Neuronal stem cell (in vitro differentiated cells): ENCODE measurements at places on chromosomes 16 and 17.

GRCh38 chr17:72705905-72706395 lies 386.5 kb downstream of the SLC39A11 start:
- H3K36me3 ChIP-seq = no peaks in the 10 kb centered on the region
- H3K27ac ChIP-seq = no peak overlapping the region
- peaks cover 6% of the 10 kb centered on the region for H3K4me1 ChIP-seq
- no peak for DNase-seq
- H3K27me3 ChIP-seq = no peaks in the 10 kb centered on the region

GRCh38 chr17:77096570-77097214 lies 44.1 kb upstream of the SEC14L1 start:
- no peak overlapping the region for H3K27ac ChIP-seq
- H3K27me3 ChIP-seq = no peaks in the 10 kb centered on the region
- no peak overlapping the region for H3K4me3 ChIP-seq
- peaks cover 8% of the 10 kb centered on the region for H3K4me1 ChIP-seq
- DNase-seq = no peak
- H3K36me3 ChIP-seq = peaks cover 28% of the 10 kb centered on the region

GRCh38 chr17:5702951-5703510 lies 118.7 kb upstream of the NLRP1 start:
- peaks cover 31% of the 10 kb centered on the region for H3K4me1 ChIP-seq
- no peak overlapping the region for H3K27ac ChIP-seq
- no peak overlapping the region for H3K4me3 ChIP-seq
- peaks cover 4% of the 10 kb centered on the region for H3K27me3 ChIP-seq
- DNase-seq = no peak

DNA sequence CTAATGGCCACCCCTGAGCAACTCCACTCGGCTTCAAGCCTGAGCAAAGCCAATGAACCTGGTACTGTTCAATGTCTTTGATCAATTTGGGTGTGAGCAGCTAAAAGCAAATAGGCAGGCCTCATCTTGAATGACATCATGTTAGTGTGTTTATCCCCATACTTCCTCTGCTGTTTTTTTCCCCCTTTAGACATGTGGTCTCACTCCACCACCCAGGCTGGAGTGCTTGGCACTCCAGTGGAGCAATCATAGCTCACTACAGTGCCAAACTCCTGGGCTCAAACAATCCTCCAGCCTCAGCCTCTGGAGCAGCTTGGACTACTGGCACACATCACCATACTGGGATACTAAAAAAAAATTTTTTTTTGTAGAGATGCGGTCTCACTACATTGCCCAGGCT lies 75.4 kb downstream of the ARHGAP17 start:
- no peak overlapping the region for H3K27ac ChIP-seq
- DNase-seq = no peak
- H3K4me3 ChIP-seq = no peak overlapping the region
- no peaks in the 10 kb centered on the region for H3K4me1 ChIP-seq
- no peaks in the 10 kb centered on the region for H3K27me3 ChIP-seq

GRCh38 chr16:49632795-49633184 lies 223.1 kb downstream of the ZNF423 start:
- H3K4me1 ChIP-seq = peaks cover 3% of the 10 kb centered on the region
- H3K27me3 ChIP-seq = no peaks in the 10 kb centered on the region
- peaks cover 84% of the 10 kb centered on the region for H3K36me3 ChIP-seq
- no peak for DNase-seq
- H3K27ac ChIP-seq = no peak overlapping the region

DNA sequence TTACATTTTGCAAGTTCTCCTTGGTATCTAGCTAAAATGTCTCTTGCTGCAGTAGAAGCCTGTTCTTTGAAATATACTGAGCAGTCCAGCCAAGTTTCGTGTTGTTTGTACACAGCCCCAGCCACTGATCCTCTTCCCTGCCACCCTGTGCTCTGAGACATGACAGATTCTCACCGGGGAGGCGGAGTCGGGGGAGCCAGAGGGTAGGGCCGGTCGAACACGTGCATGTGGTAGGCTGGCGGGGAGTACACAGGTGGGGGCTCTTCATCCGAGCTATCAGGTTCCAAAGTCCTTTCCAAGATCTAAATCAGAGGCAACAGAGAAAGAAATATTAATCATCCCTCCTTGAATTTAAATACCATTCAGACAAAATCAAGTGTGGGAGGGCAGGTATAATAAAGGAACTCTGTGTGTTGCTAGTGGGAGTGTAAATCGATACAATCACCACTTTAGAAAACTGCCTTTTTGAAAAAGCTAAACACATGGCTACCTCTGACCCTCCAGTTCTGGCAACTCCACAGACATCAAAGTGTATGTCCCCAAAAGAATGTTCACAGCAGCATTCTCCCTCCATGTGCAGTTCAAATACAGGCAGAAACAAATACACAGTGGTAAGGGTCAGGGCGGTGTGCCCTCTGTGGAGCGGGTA lies 29.7 kb upstream of the MRPS23 start:
- peaks cover 84% of the 10 kb centered on the region for H3K36me3 ChIP-seq
- no peak overlapping the region for H3K4me3 ChIP-seq
- no peaks in the 10 kb centered on the region for H3K27me3 ChIP-seq
- DNase-seq = no peak
- H3K4me1 ChIP-seq = peaks cover 26% of the 10 kb centered on the region

DNA sequence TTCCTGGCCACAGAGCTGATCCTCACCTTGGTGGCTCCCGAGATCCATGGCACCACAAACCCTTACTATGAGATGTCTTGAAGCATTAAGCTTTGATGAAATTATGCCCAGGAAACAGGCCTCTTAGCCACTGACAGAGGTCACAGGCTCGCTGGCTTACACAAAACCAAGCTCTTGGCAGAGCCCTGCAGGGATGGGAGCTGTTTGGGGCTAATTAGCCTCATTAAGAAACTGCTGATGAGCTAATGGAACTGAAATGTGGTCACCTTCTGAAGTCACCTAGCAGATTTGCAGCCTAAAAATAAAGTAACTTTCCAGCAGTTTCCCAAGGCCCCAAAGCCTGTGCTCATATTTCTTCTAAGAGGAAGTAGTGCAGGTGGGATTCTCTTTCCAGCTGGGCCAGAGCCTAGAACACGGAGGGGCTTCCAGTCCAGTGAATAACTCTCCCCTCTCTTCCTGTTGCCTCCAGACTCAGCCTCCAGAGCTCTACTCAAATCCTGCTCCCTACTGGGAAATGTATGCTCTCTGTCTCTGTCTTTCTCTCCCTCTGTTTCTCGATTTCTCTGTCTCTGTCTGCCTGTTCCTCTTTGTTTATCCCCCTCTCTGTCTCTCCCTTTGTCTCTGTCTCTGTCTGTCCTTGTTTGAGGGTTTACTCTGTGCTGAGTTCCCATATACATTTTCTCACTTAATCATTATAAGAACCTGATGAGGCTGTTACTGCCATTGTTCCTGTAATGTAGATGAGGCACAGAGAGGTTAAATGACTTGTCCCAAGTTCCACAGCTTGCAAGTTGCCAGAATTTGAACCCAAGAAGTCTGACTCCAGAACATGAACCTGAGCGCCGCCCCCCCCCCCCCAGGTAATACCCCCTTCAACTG lies 338.9 kb downstream of the CA10 start:
- H3K4me3 ChIP-seq = no peak overlapping the region
- no peaks in the 10 kb centered on the region for H3K36me3 ChIP-seq
- H3K27ac ChIP-seq = no peak overlapping the region
- no peaks in the 10 kb centered on the region for H3K4me1 ChIP-seq
- DNase-seq = no peak

GRCh38 chr16:49486400-49486799 lies 112.8 kb downstream of the C16orf78 start:
- H3K36me3 ChIP-seq = peaks cover 3% of the 10 kb centered on the region
- no peak for DNase-seq
- no peak overlapping the region for H3K27ac ChIP-seq
- peaks cover 3% of the 10 kb centered on the region for H3K4me1 ChIP-seq

DNA sequence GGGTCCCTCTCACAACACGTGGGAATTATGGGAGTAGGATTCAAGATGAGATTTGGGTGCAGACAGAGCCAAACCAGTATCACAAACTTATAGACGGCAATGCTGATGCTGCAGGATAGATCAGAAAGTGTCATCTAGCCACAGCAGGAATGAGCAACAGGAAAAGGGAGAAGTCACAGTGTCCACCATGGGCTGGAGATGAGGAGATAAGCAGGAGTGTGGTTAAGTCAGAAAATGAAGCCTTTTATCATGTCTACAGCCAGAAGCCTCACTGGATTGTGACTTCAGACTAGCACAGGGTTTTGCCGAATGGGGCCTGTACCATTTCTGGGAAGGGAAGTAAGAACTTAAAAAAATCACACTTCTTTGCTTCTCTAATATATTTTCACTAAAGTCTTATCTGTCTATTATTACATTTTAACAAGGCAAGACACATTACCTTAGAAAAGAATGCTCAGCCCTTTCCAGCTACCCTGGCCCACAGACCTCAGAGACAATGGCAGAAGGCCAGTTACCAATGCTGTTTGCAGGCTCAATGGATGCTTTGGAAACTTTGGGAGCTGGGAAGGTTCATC lies 490.2 kb upstream of the SALL1 start:
- H3K27me3 ChIP-seq = no peaks in the 10 kb centered on the region
- no peak overlapping the region for H3K4me3 ChIP-seq
- no peak for DNase-seq

- no peaks in the 10 kb centered on the region for H3K4me1 ChIP-seq
- no peak overlapping the region for H3K4me3 ChIP-seq
- DNase-seq = no peak
- H3K36me3 ChIP-seq = peaks cover 28% of the 10 kb centered on the region
- H3K27ac ChIP-seq = no peak overlapping the region
These were observed 13.8 kb downstream of the USP22 start for GRCh38 chr17:21029036-21029435.

DNA sequence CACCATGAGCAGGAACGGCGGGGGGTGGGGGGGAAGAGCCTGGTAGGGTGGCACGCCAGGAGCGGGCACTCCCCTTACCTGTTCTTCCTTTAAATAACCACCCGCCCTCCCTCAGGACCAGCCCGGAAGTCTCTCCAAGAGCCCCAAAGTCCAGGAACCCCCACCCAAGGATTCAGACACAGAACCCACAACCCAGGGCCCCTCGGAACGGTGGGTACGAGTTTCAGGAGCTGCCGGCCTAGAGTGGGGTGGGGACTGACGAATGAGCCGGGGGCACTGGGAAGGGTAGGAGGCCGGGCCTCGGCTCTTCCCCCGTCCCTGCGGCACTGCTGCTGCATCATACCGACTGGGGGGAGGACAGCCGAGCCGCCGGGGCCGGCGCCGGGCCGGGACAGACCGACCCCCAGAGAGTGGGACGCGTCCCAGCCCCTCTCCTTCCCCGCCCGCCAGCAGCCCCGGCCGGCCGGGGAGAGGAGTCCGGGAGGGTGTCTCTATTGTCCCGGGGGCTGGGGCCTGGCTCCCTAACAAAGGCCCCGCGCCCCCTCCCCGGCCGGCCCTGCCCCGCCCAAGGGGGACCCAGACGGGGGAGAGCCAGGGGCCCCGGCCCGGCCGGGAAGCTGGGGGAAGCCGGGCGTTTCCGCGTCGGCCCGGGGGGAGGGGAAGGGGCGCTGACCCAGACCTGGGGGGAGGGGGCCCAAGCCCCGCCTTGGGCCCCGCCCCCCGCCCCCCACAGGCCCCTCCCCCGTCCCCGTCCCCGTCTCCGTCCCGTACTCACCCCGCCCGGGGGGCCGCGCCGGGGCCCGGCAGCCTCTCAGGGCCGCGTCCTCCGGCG lies 747 bp downstream of the ATXN7L3 start:
- peak; percentile 65 for DNase-seq
- peak overlapping the region; percentile 87 for H3K4me3 ChIP-seq
- no peaks in the 10 kb centered on the region for H3K27me3 ChIP-seq
- H3K4me1 ChIP-seq = peaks cover 13% of the 10 kb centered on the region
- H3K27ac ChIP-seq = peak overlapping the region; percentile 98

- H3K27ac ChIP-seq = no peak overlapping the region
- H3K4me1 ChIP-seq = no peaks in the 10 kb centered on the region
- H3K27me3 ChIP-seq = peaks cover 4% of the 10 kb centered on the region
- no peak overlapping the region for H3K4me3 ChIP-seq
- no peaks in the 10 kb centered on the region for H3K36me3 ChIP-seq
These were observed 73.4 kb downstream of the WSB1 start for GRCh38 chr17:27367121-27367981.

- H3K27ac ChIP-seq = no peak overlapping the region
- H3K4me1 ChIP-seq = peaks cover 3% of the 10 kb centered on the region
- H3K27me3 ChIP-seq = no peaks in the 10 kb centered on the region
- DNase-seq = no peak
- no peaks in the 10 kb centered on the region for H3K36me3 ChIP-seq
These were observed 74.1 kb downstream of the SOCS1 start for GRCh38 chr16:11181899-11182279.

- peak overlapping the region; percentile 94 for H3K27ac ChIP-seq
- H3K36me3 ChIP-seq = peaks cover 70% of the 10 kb centered on the region
- H3K27me3 ChIP-seq = no peaks in the 10 kb centered on the region
- H3K4me3 ChIP-seq = peak overlapping the region; percentile 86
- peaks cover 10% of the 10 kb centered on the region for H3K4me1 ChIP-seq
These were observed 1.4 kb upstream of the CD2BP2 start for GRCh38 chr16:30356401-30357084.

- no peaks in the 10 kb centered on the region for H3K27me3 ChIP-seq
- H3K36me3 ChIP-seq = peaks cover 3% of the 10 kb centered on the region
- peaks cover 31% of the 10 kb centered on the region for H3K4me1 ChIP-seq
These were observed 129.5 kb downstream of the ANKRD11 start for GRCh38 chr16:89360760-89361435.

GRCh38 chr17:63189082-63189481 lies 223.0 kb downstream of the TANC2 start:
- H3K4me1 ChIP-seq = no peaks in the 10 kb centered on the region
- DNase-seq = no peak
- no peak overlapping the region for H3K4me3 ChIP-seq

- H3K27me3 ChIP-seq = no peaks in the 10 kb centered on the region
- H3K36me3 ChIP-seq = peaks cover 21% of the 10 kb centered on the region
- no peak for DNase-seq
- H3K4me3 ChIP-seq = peak overlapping the region; percentile 89
- H3K4me1 ChIP-seq = peaks cover 9% of the 10 kb centered on the region
These were observed 939 bp upstream of the WDR90 start for GRCh38 chr16:648071-648780.

- no peak overlapping the region for H3K4me3 ChIP-seq
- DNase-seq = no peak
- H3K27ac ChIP-seq = no peak overlapping the region
These were observed 28.5 kb downstream of the CYTH1 start for GRCh38 chr17:78753316-78754250.

GRCh38 chr17:49365667-49366066 lies 3.6 kb upstream of the ZNF652 start:
- H3K4me3 ChIP-seq = no peak overlapping the region
- DNase-seq = no peak
- no peaks in the 10 kb centered on the region for H3K27me3 ChIP-seq

DNA sequence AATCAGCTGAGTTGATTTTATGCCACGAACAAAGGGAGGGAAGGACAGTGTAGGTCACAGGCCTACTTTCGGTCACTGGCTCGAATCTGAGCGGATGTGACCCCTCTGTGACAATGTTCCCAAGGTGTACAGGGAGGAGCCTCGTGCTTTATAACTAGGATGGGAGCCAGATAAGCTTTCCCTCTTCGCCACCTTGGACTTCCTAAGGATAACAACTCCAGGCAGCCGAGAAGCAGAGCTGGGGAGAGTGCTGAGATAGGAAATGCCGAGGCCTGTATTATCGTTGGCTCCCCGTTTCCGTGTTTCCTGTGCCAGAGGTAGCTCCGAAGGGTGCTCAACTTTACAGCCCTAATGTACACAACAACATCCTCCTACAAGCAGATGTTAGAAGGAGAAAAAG lies 217.8 kb upstream of the IRX3 start:
- no peaks in the 10 kb centered on the region for H3K36me3 ChIP-seq
- no peak overlapping the region for H3K4me3 ChIP-seq
- no peak overlapping the region for H3K27ac ChIP-seq
- H3K4me1 ChIP-seq = peaks cover 10% of the 10 kb centered on the region
- no peak for DNase-seq
- H3K27me3 ChIP-seq = no peaks in the 10 kb centered on the region

GRCh38 chr16:66199189-66199588 lies 167.3 kb upstream of the CDH5 start:
- no peak overlapping the region for H3K4me3 ChIP-seq
- H3K4me1 ChIP-seq = no peaks in the 10 kb centered on the region
- no peaks in the 10 kb centered on the region for H3K36me3 ChIP-seq
- DNase-seq = no peak
